Coronary artery (tissue), 2 donors: ENCODE measurements at places on chromosomes 3 and 15.

GRCh38 chr3:171758109-171758508 is 52.2 kb downstream of the PLD1 start:
- no peak for DNase-seq

DNA sequence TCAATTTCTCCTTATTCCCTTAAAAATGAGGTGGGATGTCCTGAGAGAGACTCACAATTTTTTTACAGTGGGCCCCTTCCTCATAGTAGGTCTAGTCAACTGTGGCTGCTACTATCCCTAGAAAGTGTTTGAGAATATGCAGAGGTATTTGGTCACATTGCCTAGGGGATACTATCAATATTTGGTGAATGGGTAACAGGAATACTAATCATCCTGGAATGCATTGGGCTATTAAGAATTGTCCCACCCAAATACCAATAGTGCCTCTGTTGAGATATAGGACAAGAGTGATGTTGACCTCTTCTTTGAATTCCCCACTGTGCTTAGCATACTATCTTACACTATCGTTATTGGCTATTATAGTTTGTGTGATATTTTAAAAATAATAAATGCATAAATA is 389.4 kb downstream of the DIPK2A start:
- no peak for DNase-seq

- DNase-seq, result no peak
These were observed 151.6 kb downstream of the IL5RA start for GRCh38 chr3:2958551-2958950.

DNA sequence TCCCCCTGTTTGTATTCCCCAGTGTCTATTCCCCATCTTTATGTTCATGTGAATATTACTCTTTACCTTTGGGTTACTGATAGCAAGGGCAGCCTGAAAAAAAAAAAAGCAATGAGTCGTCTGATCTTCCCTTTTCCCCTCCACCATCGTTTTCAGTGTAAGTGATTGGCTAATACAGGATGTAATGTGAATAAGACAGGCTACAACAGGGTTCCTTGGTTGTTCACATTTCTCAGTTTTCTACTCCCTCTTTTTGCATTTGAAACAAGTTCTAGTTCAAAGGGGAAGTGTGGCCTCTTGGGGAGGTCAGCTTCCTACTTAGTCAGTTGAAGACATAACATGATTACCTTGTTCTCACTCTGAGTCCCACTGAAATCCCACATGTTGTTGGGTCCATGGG is 278.0 kb upstream of the TRIM42 start:
- DNase-seq, result no peak

DNA sequence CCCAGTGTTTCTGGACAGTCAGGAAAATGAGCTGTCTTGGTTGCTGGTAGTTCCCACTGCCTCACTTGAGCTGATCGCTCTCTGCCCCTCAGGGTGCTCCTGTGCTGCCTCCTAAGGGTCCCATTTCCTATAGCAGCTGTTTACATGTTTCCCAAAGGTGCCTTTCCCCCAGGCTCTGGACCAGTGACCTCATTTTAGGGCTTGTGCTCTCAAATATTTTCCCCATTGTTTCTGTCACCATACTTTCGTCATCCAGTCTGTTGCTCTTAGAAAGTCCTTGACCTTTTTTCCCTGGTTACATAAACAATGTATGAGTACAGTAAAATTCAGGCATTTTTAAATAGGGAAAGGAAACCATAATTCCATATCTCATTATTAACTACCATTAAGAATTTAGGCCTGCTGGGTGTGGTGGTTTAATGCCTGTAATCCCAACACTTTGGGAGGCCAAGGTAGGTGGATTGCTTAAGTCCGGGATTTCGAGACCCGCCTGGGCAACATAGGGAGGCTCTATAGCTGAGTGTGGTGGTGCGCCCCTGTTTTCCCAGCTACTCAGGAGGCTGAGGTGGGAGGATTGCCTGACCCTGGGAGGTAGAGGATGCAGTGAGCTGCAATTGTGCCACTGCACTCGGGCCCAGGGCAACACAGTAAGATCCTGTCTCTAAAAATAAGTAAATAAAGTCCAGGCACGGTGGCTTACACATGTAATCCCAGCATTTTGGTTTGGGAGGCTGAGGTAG is 11.7 kb downstream of the RAD54L2 start:
- no peak for DNase-seq
